ENCODE measurements at places on chromosomes 7 and 10.

DNA sequence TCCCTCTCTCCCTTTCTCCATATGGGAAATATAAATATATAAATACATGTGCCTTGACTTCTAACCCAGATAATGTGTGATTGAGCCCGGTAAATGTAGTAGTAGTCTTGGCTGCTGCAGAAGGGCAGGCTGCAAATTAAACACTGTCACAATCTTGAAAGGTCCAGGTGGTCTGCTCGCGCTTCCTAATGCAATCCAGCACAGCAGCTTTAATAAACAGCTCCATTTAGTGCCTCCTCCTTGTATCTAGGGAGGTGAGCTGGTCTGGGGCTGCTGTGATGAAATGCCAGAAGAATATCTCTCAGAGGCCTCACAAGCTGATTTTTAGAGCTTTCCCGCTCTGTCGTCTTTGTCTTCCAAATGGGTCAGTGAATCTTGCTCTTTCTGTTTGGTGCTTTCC, 782 bp downstream of the POU6F2 start:
- DNase-seq = peak; percentile 70

- DNase-seq = no peak
Observed at GRCh38 chr10:79045566-79046175, 23.1 kb upstream of the ZMIZ1 start.

DNA sequence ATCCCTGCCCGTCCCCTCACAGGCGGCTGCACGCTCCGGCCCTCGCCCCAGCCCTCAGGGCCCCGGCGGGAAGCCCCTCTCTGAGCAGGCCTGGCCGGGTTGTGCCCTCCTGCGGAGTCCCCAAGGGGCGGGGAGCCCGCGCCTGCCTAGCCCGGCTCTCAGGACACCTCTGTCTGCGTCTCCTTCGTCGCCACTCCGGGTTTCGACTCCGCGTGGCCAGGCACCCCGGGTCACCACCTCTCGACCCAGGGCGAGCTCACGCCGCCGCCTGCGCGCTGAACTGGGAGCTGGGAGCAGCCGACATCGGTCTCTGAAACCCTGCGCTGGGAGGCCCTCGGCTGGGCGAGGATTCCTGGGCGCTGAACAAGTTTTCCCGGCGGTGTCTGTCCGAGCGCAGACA, 6.2 kb upstream of the OGDHL start:
- no peak for DNase-seq

GRCh38 chr7:107993891-107994291, 9.1 kb downstream of the LAMB1 start:
- DNase-seq = peak; percentile 97

GRCh38 chr7:83466956-83467355, 182.0 kb downstream of the SEMA3E start:
- DNase-seq = no peak

DNA sequence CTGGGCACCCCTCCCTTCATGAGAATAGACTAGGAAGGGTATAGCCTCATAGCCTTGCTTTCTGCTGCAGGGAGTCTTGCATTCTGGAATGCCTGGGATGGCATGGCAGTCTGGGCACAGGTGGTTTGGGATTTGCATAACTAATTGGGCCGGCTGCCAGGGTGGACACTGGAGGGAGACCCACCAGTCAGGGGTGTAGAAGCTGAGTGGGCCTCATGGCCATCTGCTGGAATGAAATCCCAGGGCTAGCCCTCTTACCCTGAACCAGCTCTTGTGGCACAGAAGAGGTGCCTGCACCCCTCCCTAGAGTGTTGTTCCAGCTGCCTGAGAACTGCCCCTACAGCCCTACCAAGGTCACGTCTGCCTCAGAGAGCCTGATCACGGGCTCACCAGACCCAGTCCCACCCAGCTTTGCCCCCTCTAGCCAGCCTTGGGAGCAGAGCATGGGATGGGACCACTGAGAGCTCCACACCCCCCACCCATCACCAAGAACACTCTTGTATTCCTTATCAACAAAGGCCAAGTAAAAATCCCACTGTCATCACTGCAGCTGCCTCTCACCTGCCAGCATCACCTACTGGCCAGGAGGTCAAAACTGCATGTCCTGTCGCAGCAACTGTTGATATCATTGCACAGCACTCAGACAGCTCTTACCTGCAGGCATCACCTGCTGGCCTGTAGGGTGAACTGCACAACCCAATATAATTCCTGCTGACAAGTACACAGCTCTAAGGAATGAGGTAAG, 148.9 kb downstream of the ZEB1 start:
- peak; percentile 17 for DNase-seq

DNA sequence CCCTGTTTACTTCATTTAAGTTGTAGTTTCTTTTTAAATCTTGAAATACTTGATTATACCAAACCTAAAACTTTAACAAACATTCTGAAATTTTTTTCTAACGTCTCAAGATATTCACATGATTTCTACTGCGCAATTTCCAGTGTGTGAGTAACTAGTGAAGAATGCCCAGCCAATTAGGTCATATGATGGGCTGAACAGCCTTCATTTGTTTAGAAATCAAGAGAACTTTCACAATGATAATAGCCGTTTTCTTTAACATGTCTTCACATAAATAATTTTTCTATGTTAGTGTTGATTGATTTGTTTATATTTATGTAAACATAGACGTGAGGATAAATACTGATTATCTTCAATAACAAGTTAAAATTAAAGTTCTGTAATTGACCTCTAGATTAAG, 21.8 kb downstream of the STAM start:
- no peak for DNase-seq

GRCh38 chr10:29861811-29862505, 197.4 kb downstream of the JCAD start:
- DNase-seq = no peak

DNA sequence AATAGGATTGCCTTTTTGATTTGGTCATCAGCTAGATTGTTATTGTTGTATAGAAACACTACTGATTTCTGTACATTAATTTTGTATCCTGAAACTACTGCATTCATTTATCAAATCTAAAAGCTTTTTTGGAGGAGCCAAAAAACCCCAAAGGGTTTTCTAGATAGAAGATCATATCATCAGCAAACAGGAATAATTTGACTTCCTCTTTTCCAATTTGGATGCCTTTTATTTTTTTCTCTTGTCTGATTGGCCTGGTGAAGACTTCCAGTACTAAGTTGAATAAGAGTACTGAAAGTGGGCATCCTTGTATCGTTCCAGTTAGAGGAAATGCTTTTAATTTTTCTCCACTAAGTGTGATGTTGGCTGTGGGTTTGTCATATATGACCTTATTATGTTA, 10.6 kb upstream of the ENTPD7 start:
- no peak for DNase-seq

DNA sequence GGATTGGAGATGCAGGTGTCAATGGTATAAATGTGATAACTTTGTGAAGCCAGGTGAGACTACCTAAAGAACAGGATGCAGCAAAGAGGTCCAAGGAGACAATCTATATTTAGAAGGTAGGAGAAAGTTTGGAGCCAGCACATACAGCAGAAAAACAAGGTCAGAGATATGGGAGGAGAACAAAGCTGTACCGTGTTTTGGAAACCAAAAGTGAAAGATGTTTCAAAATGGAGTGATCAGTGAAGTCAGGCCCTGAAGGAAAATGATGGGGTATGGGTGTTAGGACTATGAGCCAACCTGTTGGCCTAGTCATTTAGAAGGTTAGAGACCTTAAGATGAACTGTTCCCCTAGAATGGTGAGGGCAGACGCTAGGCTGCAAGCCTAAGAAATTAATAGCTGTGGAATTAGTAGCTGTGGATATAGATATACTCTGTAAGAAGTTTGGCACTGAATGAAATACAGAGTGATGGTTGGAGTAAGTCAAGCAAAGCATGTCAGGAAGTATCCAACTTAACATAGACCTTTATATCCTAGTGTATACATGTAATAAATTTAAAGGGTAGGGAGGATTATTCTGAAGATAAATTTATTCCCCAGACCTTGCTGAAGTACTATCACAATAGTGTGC, 149.8 kb upstream of the WNT16 start:
- DNase-seq = no peak

GRCh38 chr7:115851291-115851690, 179.3 kb downstream of the TFEC start:
- peak; percentile 95 for DNase-seq

DNA sequence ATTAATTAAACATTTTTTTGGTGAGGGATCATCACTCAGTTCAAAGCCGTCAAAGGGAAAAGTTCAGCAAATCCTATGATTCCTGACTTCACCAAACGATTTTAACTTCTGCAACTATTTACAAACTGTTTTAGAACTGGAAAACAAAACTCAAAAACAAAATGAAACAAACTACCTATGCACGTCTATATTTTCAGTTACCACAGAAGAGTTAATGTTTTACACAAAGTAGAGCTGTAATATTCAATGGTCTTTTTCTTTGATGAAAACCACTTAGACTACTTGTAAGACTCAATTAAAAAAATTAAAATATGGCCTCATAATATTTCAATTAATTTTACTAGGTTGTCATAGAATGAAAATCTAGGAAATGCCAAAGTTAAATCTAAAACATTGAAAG, 131.5 kb downstream of the ATE1 start:
- DNase-seq = no peak

- DNase-seq = no peak
Observed at GRCh38 chr10:12634621-12634931, 285.2 kb downstream of the CAMK1D start.

DNA sequence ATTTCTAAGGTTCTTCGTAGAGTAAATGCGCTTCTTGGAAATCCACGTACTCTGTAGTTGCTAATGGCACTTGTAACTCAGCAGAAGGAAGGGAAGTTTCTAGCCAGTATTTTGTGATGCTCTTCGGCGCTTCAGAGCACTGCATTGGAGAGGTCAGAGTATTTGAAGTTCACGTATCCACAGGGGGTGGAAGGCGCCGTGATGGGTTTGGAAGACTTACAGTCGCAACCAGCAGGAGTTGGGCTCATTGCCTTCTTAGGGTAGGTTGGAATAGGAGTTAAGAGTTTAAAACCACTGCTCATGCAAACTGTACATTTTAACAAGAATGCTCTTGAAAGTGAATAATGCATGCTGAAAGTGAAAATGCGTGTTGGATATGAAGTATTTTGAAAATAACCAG, 49.1 kb downstream of the SHH start:
- DNase-seq = no peak

DNA sequence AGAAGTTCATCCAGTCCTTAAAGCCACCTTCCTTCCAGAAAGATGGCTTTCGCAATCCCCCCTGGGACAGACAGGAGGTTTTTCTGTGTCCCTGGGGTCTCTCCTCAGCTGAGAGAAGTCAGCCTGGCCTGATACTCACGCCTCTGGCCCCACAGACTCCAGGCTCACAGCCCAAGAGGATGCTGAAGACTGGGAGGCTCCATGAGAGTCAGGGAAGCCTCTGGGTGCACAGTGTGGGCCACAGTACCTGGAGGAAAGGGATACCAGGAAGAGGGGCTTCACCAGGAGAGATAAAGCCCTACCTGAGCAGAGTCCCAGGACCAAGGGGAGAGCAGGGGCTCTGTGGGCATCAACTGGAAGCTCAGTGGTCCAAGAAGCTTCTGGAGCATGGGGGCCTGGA, 324.4 kb downstream of the GRID1 start:
- no peak for DNase-seq

- no peak for DNase-seq
Observed at GRCh38 chr7:120860156-120860555, 2.2 kb upstream of the TSPAN12 start.

GRCh38 chr10:70041016-70041415, 11.6 kb upstream of the MACROH2A2 start:
- no peak for DNase-seq

DNA sequence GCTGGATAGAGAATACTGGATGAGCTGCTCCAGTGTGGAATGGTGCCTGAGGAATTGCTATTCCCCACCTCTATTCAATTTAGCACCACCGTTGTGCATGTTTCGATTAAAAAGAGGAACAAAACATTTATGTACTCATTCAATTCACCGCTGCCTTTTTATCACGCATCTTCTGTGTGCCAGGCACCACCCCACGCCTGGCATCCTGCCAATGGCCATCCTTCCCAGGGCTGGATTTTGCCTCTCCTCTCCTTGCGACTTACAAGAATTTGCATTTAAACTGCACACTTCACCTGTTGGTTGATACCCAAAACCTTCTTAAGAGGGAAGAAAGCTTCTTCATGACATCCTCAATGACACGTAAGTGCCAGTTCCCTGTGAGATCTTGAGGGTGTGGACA, 110.2 kb upstream of the DPP6 start:
- no peak for DNase-seq

DNA sequence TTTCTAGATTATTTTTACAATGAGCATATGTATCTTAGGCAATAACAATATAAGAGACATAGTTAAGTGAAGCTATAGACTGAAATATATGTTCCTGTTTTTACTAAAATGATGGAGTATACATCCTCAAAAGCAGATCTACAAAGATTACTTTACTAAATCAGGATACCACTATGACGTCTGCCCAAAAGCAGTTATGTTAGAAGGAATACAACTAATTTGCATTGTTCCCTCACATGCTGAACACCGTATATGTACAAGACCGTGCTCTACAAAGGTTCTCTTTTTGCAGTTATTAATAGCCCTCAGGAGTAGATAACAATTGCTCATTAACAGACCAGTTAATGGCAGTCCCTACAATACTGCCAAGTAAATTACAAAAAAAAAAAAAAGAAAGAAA, 137.5 kb downstream of the CD36 start:
- DNase-seq = peak; percentile 36

DNA sequence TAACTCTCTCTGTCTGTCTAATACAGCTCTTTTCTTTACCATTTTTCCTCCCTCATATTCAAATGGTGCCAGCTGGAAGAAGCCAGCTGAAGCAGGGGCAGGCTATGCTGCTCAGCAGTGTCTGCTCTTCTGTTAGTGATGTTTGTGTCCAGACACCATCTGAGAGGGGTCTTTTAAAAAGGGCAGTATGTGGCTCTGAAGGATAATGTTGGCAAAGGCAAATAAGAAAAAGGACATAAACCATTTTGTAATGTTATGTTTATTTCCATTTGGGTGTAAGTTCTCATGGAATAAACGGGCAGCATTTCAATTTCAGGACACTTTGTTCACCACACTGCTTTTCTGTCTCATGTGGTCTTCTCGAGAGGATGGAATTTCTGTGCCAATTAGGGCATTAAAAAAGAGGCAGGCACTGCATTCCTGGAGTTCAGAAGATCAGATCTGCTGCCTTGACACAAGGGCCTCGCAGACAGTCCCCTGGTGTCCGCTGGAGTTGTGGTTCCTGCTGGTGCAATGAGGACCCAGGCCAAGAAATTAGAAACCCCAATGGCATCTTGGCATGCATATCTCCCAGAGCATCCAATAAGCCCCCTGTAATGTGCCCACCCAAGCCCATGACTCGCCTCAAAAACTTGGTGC, 109.0 kb upstream of the ELMO1 start:
- no peak for DNase-seq
